Left lung (tissue), 14 donors: ENCODE measurements at places on chromosomes 2 and 18. TPM values are rescaled to one million over a fixed set of nuclear protein-coding genes. Genes with fewer than 3 reads are reported as not detected.

GRCh38 chr2:168119515-168120141 lies 127.8 kb downstream of the STK39 start:
- no peaks in the 10 kb centered on the region for H3K36me3 ChIP-seq
- DNase-seq, result peak; percentile 71
- H3K27me3 ChIP-seq, result no peaks in the 10 kb centered on the region
- H3K4me1 ChIP-seq, result no peaks in the 10 kb centered on the region
- H3K4me3 ChIP-seq, result no peak overlapping the region
- H3K27ac ChIP-seq, result peak overlapping the region; percentile 9

- peaks cover 92% of the 10 kb centered on the region for H3K27me3 ChIP-seq
- H3K4me1 ChIP-seq, result peaks cover 20% of the 10 kb centered on the region
- H3K36me3 ChIP-seq, result no peaks in the 10 kb centered on the region
- H3K27ac ChIP-seq, result no peak overlapping the region
- no peak for DNase-seq
Measured at GRCh38 chr2:131036696-131037397, 56.4 kb downstream of the FAM168B start.

DNA sequence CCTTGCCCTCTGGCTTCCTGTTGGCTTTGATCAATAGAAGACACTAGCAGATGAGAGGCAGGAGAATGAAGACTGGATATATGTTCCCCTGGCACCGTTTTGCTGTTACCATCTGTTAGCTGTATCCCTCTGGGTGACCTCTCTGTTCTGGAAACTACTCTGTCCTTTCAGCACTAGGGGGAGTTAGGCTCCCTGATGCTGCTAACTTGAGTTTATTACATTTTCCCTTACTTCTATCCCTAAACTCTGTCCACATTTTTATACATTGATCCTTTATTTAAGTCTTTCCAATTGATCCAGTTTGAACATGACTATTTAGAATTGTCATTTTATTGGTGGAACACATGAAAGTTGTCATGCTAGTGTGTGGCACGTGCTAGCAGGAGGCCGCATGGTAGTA lies 1014.3 kb upstream of the CDH2 start:
- no peak for DNase-seq
- no peaks in the 10 kb centered on the region for H3K27me3 ChIP-seq
- no peak overlapping the region for H3K4me3 ChIP-seq
- no peaks in the 10 kb centered on the region for H3K36me3 ChIP-seq

GRCh38 chr2:54161660-54162424 lies 46.4 kb downstream of the ACYP2 start:
- no peak overlapping the region for H3K4me3 ChIP-seq
- H3K27ac ChIP-seq, result no peak overlapping the region
- no peak for DNase-seq
- no peaks in the 10 kb centered on the region for H3K27me3 ChIP-seq
- H3K36me3 ChIP-seq, result no peaks in the 10 kb centered on the region

- H3K27me3 ChIP-seq, result no peaks in the 10 kb centered on the region
- no peaks in the 10 kb centered on the region for H3K36me3 ChIP-seq
- no peak overlapping the region for H3K27ac ChIP-seq
- DNase-seq, result no peak
Measured at GRCh38 chr2:45452866-45453265, 158.2 kb downstream of the SRBD1 start.

Gene TMEM131
- polyA plus RNA-seq, result 52.0 TPM
